Stimulated activated CD4-positive, alpha-beta T cell treated with anti-CD3 and anti-CD28 coated beads, Interleukin-15, amount 100 ng/mL, for 1 hour (primary cell): ENCODE measurements at places on chromosomes 6 and 20.

GRCh38 chr6:9957215-9957759 lies 457.6 kb downstream of the TFAP2A start:
- no peak for DNase-seq

GRCh38 chr20:59412181-59412580 lies 111.8 kb downstream of the EDN3 start:
- DNase-seq: no peak

- no peak for DNase-seq
These were observed 1097.8 kb downstream of the KIF16B start for GRCh38 chr20:15475483-15475882.

DNA sequence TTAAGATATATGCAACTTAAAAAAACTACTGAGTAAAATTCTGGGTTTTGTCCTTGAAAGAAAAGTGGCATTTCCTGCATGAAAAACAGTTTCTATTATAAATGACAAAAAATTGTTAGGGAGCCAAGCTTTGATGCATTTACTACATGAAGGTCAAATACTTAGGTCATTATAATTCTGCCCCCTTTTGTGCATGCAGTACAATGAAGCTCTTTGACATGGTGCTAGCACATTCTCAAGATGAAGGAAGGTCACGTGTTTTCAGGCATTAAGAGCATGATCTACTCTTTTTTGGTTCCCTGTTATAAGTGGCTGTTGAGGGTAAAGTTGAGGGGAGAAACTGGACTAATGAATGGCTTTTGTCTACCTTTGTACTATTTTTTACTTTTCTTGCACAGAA lies 72.7 kb downstream of the FOXO3 start:
- no peak for DNase-seq

DNA sequence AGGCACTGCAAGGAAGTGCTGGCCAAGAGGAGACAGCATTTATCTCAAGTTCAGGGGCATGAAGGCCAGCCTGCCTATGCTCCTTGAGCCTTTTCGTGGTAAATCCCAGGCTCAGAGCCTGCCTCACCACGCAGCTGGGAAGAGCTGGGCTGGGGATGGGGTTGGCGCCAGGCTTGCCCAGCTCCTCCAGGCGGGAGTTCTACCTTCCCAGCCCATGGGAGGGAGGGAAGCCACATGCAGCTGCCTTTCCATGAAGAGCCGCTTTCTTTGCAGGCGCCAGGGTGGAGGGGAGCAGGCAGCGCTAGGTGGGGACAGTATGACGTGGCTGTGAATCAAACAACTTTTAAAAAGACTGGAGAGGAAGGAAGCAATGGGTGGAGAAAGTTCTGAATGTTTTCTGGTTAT lies 19.5 kb upstream of the SIRT5 start:
- DNase-seq: no peak

DNA sequence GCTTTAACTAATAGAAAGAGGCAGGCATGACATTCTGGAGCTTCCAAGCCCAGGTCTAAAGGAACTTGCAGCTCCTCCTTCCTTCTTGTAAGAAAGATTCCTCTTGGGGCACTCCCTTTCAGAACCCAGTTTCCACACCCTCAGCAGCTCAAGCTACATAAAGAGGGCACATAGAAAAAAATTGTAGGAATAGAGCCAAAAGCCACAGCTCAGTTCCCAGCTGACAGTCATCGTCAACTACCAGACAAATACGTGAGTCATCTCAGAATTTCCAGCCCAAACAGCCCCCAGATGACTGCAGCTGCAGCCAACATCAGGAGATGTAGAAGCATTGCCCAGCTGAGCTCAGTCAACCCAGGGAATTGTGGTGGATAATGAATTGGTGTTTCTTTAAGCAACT lies 349.8 kb upstream of the ARID1B start:
- no peak for DNase-seq

DNA sequence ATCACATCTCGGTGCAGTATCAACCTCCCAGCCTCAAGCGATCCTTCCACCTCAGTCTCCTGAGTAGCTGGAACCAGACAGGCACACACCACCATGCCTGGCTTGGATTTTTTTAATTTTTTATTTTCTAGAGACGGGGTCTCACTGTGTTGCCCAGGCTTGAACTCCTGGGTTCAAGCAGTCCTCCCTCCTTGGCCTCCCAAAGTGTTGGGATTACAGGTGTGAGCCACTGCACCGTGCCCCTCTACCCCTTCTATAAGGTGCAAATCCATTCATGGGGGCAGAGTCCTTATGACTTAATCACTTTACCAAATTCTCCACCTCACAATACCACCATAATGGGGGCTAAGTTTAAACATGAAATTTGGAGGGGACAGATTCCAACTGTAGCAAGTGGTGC lies 37.7 kb downstream of the TMEM181 start:
- DNase-seq: no peak

- no peak for DNase-seq
These were observed 22.2 kb upstream of the FBXO30 start for GRCh38 chr6:145836772-145837171.

DNA sequence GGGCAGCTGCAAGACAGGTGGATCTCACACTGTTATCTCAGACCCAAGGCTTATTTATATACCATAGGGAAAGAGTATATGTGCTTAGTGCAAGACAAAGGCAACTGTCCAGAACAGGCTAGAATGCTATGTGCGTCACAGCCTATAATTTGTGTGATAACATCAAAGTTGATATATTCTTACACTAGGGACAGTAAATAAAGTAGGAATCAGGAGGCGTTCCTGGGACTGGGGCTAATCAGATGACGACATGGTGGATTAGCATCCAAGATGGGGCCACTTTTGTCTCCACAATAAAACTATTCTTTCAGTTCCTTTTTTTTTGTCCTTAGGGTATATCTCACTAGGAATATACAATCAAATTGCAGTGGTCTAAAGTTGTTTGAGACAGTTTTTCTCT lies 54.9 kb upstream of the IER3 start:
- DNase-seq: no peak
